ENCODE measurements at places on chromosomes 11 and 22.

DNA sequence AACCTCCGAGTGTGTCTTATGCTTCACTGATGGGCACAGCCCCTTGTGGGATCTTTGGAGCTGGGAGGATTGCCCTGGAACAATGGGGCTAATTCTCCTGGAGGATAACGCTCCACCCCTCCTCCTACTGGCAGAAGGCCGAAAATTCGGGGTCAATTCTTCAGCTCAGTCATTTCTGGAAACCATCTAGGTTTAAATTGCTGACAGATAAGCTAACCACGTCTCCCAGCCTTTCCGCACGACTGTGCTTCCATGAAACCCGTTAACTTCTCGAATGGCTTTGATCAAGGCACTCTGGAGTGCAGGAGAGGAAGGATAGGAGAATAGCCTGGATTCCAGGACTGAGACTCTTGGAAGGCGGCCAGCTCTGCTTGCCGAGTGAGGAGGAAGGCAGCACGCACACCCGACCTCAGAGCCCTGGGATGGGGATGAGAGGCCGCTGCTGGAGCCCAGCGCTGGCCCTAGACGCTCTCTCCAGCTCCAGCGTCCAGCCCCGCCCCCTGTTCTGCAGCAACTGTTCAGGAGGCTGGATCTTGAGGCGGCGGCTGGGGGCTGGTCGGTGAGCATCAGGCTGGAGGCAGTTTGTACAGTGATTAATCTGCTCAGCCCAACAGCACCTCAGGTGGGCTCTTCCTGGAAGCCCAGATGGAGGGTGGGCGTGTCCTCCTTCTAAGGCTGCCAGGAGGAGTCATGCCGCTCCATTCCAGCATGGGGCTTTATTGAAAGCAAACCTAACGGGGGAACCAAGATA, 176.7 kb upstream of the NCAM1 start:
- no peak for DNase-seq

GRCh38 chr11:76625472-76626186, 44.9 kb downstream of the LRRC32 start:
- no peak for DNase-seq

DNA sequence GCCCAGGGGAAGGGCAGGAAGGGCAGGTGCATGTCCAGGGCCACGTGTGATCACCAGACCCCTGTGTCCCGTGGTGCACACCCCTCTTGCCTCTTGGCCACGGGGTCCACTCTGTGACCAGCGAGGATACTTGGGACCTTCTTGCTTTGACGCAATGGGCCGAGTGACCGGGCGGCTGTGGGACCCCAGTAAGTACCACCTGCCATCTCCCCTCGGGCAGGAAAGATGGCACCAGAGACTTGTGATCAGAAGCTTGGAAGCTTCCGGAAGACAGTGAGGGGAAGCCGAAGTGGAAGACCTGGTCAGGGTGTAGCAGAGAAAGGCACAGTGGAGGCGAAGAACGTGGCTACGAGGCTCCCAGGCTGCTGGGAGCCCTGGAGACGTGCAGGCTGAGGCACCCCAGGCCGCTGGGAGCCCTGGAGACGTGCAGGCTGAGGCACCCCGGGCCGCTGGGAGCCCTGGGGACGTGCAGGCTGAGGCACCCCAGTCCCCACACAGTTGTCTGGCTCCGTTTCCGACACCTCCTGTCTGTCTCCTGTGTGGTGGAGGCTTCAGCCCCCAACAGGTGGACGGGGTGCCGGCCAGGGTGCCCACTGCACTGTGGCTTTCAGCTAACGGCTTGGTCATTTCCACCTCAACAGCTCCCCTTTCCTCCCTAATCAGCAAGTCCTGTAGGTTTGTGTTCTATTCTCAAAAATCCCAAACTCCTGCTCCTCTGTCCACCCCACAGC, 663.5 kb downstream of the BRD1 start:
- no peak for DNase-seq

DNA sequence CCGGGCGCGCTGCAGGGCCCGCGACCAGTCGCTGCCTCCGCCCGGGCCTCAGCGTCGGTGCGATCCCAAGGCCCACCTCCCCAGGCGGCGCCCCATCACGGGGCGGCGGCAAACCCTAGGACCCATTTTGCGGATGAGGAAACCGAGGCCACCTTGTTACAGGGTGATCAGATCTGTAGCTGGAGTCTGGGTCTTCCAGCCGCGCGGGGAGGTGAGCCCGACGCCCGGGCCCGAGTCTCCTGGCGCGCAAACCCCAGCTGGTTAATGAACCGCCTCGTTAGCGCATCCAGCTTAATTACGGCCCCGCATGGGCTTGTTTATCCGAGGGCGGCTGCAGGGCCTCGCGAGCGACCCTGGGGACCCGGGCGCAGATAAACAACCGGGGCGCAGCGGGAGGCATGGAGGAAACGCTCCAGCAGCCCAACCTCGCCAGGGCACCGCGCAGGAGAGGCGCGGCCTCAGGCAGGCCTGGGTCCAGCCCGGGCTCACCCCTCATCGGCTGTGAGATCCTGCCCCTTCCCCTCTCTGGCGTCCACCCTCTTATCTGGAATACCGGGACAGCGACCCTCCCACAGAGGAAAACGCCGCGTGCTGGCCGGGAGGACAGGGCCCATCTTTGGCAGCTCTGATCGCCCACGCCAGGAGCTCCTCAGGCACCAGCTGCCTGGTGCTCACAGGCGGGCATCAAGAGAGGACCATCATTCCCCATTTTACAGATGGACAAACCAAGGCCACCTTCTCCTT, 14.7 kb downstream of the OTUB1 start:
- DNase-seq: no peak

DNA sequence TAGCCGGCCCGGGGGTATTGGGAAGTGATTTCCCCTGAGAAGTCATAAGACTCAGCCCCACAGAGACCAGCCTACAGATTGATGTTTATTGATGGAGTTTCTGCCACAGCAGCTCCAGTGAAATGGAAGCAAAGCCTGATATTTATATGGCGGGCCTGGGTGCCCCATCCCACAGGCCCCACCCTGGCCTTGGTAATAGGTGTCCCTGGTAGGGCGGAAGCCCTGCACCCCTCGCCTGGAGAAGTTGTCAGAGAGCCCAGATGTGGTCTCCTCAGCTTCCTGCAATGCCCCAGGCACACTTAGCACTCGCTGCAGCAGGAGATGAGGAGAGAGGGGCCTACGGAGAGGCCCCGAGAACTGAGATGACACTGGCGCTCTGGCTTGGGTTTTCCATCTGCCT, 107.4 kb downstream of the MORC2 start:
- DNase-seq: no peak

GRCh38 chr11:34223021-34223813, 117.8 kb downstream of the NAT10 start:
- DNase-seq: no peak

GRCh38 chr11:64246871-64247728, at the start of gene PPP1R14B:
Gene PPP1R14B, minus strand, starts transcription at chr11:64246943. Its CDS starts 270 bp downstream, at chr11:64246673.
- peak; percentile 93 for DNase-seq

DNA sequence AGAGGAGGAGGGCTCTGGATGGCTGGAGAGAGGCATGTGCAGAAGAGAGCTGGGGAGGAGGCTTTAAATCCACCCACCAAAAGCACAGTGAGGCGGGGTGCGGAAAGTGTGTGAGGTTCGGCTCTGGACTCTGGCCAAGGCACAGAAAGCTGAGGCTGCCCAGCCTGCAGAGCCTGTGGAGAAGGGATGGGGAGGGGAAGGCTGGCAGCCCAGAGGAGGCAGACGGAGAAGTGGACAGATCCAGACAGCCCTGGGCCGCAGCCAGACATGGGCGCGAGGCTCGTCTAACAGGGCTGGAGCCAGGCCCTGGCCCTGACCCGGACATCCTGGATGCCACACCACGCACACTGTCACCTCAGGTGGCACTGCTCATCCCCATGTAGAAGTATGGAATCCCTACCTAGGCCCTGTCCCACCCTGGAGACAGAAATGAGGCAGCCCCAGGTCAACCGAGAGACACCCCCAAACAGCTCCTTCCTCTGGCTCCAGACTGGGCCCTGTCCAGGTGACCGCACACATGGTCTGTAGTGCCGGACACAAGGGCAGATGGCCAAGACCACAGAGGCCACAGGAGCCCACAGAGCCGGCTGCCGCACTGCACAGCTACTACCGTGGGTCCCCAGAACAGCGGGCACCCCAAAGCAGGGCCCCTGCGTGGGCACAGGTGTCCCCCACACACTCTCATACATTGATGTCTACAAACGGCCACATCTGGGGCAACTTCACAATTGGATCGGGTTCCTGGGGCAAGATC, 16.6 kb upstream of the MOB2 start:
- DNase-seq: peak; percentile 93

- no peak for DNase-seq
Observed at GRCh38 chr22:35615156-35615555, 2.0 kb downstream of the MB start.

- DNase-seq: no peak
Observed at GRCh38 chr22:32005453-32005852, 37.6 kb upstream of the SLC5A1 start.

DNA sequence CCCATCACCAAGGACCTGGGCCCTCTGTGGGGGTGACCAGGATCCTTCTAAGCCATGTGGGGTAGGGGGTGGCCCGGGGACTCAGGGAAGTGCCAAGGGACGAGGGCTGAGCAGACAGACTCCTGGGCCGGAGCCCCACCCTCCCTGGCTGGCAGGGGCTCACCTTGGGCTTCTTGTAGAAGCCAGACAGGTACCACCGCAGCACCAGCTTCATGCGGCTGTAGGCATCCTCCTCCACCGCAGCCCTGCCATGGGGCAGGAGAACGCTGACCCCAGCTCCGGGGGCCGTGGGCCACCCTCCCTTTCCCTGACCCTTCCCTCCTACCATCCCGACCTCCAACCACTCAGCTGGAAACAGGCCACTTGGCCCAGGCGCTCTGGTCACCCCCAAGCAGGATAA, 45.9 kb upstream of the CARS1 start:
- no peak for DNase-seq

DNA sequence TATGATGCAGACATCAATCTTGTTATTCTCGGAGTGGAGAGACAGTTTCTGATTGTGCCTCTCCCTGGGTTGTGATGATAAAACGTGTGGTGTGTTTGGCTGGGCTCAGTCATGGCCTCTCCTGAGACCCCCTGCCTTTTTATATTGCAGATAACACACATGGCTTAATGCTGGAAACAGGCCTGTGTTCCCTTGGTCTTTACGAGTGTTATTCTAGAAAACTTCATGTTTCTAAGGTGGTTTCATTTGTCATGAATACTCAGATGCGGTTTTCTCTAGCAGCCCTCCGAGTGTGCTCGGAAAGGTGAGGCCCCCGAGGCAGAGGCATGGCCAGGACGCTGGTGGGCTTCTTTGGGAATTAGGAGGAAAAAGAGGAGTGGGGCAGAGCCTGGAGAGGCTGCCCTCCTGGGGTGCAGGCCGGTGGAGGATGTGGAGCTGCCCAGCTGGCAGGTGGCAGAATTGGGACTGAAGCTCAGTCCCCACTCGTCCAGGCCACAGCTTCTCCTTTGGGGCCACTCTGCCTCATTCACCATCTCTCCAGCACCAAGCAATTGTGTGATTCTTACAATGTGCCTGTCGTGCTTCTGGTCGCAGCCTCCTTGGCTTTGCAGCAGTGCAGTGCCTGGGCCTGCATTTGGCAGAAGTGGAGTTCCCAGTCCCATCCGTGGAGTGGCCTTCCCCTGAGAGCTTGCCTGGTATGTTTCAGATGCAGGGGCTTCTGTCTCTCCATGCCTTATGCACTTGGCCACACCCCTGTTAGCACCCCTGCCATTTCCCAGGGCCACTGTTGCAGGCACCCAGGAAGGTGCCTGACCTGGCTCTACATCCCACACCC, 309.6 kb downstream of the TBC1D22A start:
- DNase-seq: no peak

DNA sequence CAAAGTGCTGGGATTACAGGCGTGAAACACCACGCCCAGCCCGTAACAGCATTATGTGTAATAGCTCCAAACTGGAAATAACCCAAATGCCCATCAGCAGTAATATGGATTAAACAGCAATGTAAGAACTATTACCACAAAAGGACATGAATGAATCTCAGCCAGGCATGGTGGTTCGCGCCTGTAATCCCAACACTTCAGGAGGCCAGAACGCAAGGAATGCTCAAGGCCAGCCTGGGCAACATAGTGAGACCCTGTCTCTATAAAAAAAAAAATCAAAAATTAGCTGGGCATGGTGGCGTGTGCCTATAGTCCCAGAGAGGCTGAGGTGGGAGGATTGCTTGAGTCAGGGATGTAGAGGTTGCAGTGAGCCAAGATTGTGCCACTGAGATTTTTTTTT, 3.1 kb upstream of the DPF2 start:
- no peak for DNase-seq

DNA sequence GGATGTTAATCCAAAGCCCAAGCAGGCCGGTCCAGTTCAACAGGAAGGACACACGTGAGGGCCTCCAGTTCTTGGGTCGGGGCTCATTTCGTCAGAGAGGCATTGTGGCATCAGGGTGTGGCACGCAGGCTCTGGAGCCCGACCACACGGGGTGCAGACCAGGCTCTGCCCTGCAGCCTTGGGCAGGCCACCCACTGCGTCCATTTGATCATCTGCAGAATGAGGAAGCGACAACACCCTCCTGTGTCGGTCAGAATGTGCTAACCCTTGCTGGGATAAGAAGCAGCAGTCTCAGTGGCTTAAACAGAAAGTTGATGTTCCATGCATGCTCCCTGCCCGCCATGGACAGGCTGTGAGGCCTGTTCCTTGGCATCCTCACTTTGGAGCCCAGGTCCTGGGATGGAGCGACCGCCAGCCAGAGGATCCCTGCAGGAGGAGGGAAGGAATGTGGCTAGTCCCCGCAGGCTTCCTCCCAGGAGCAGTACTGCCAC, 10.8 kb downstream of the RIBC2 start:
- no peak for DNase-seq

- DNase-seq: peak; percentile 67
Observed at GRCh38 chr11:122882857-122883645, 492 bp downstream of the JHY start.

- no peak for DNase-seq
Observed at GRCh38 chr22:50272044-50272802, 2.0 kb upstream of the MAPK11 start.

DNA sequence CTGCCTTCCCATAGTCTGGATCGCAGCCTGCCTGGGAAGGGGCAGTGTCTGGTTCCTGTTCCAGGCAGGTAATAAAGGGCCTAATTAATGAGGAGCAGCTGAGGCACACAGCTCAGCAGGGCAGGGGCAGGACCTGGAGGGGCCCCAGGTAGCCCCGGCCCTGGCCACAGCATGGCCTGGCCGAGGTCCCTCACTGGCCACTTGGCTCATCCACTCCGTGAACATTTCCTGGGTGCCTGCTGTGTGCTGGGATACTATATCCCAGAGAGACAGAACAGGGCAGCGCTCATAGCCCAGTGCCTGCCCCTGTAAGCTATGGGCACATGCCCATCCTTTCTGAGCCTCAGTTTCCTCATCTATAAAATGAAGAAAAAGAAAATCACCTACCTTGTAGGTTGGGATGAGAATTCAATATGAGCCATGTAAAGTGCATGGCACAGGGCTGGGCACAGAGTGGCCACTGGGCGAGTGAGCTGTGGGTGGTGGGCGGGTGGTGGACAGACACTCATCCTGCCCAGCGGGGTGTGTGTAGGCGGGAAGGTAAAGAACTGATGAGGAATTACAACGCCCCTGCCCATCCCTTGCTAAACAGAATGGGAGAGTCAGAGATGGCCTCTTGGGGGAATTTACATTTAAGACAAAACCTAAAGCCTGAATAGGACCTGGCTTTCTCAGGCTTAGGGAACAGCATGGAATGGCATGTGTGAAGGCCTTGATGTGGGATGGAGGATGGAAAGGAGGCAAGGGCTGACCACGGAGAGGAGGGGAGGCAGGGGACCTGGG, 9.2 kb downstream of the MYRF start:
- DNase-seq: no peak

GRCh38 chr11:120182790-120183491, 27.9 kb upstream of the OAF start:
- no peak for DNase-seq

Data from brain (organoid and tissue), 16 donors.